GM12878 (cell line): ENCODE measurements at places on chromosomes 5 and 9. TPM values are rescaled to one million over a fixed set of nuclear protein-coding genes. Genes with fewer than 3 reads are reported as not detected.

Gene SLC34A1
- 0.05 and 0.10 TPM in 2 replicates for total RNA-seq

DNA sequence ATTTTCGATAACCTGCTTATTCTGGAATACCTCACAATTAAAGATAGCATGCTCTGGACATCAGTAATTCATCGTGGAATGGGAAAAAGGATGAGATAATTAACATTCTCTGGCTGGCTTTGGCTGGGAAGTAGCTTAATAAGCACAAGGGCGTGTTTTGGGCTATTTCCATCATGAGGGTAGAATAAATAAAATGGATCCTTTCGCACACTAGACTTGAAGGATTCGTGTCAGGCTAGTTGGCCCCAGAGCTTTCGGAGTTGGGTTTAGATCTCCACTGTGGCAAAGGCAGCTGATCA is 151.2 kb upstream of the ADRA1B start:
- H3K4me3 ChIP-seq: no peak overlapping the region
- no peak for DNase-seq
- no peaks in the 10 kb centered on the region for H3K4me1 ChIP-seq
- H3K27ac ChIP-seq: no peak overlapping the region
- H3K36me3 ChIP-seq: no peaks in the 10 kb centered on the region
- H3K27me3 ChIP-seq: no peaks in the 10 kb centered on the region; the same call in 1 of the 2 replicates

DNA sequence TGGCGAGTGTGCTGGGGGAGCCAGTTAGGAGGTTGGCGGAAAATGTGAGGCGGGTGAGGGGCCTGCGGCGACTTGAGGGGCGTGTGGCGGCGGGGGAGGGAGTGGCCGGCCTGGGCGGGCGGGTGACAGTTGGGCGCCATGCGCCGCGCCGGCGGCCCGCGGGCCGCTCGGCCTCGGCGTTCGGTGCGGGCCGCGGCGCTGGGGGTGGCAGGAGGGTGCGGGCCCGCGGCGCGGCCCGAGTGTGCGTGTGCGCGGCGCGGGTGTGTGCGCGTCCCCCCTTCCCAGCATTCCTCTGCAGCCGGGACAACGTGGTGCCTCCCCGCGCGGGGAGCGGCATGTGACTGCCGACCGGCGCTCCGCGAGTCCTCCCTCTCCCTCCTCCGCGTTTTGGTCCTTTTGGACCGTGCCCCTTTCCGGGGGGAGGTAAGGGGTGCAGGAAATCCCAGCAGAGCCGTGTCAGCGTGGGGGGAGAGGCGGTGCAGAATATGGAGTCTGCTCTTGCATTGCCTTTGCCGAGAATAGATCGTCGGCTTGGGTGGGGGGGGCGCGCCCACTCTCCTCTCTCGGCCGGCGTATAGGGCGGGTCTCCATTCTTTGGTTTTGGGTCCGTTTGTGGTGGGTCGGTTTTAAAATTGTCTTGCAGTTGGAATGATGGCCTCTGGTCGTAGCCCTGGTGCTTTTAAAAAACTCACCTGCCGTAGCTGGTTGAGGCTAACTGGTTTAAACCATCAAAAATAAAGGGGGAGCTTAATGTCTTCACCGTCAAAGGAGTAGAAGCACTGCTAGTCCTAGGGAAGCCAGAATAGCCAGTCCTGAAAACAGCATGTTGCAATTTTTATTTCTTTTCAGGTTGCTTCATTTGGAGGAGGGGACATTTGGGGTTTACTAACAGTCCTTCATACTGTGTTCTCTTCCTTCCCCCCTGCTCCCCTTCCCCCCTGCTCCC is 2.0 kb downstream of the LARP1 start:
- no peak for DNase-seq
- peak overlapping the region; percentile 100 for H3K4me3 ChIP-seq
- peaks cover 2% of the 10 kb centered on the region; the same call in 1 of the 2 replicates for H3K36me3 ChIP-seq
- no peaks in the 10 kb centered on the region for H3K27me3 ChIP-seq
- peaks cover 34% of the 10 kb centered on the region for H3K4me1 ChIP-seq

DNA sequence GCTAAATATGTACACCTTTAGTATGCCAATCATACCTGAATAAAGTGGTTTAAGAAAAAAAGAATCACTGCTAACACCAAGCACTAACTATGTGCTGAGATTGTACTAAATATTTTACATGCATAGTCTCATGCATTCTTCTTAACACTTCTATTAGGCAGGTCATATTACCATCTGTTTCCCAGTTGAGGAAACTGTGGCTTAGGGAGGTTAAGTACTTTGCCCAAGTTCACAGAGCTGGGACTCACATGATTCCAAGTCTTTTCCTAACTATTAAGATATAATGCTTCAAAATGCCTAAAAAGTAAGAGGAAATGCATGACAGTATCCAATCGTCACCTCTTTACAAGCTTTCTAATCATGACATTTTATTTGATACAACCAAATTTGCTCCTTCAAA is 69.2 kb upstream of the PLPP6 start:
- no peak overlapping the region for H3K4me3 ChIP-seq
- H3K4me1 ChIP-seq: peaks cover 5% of the 10 kb centered on the region; the same call in 1 of the 2 replicates
- DNase-seq: no peak

DNA sequence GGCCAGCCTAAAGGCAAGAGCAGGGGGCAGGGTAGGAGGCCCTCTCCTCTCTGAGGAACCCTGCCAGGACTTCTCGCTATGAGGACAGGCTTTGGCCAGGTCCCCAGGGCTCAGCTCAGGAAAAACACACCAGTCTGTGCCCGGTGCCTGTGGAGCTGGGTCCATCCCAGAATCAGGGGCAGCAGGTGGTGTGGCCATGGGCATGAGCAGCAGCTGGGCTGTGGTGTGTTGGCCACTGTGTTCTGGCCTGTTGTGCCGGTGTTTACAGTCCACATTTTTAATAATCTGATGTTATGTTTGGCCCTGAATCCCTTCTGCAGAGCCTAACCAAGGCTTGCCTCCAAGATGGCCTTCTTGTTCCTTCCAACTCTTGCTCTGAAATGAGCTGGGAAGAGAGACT is 77.0 kb downstream of the FGF18 start:
- no peak overlapping the region for H3K27ac ChIP-seq
- H3K27me3 ChIP-seq: no peaks in the 10 kb centered on the region; the same call in 1 of the 2 replicates
- no peak overlapping the region for H3K4me3 ChIP-seq
- H3K4me1 ChIP-seq: no peaks in the 10 kb centered on the region
- no peak for DNase-seq

Gene C9
- total RNA-seq: 0.13 and 0.54 TPM in 2 replicates

Gene EIF4E1B
- total RNA-seq: not detected in 2 replicates

- no peaks in the 10 kb centered on the region for H3K4me1 ChIP-seq
- no peak overlapping the region for H3K4me3 ChIP-seq
- no peaks in the 10 kb centered on the region for H3K27me3 ChIP-seq
Measured at GRCh38 chr9:108386859-108387384, 468.9 kb downstream of the ACTL7B start.

GRCh38 chr5:171454549-171454948 is 35.1 kb downstream of the FGF18 start:
- no peaks in the 10 kb centered on the region for H3K36me3 ChIP-seq
- H3K4me3 ChIP-seq: no peak overlapping the region
- DNase-seq: no peak
- H3K4me1 ChIP-seq: no peaks in the 10 kb centered on the region
- no peak overlapping the region for H3K27ac ChIP-seq
- H3K27me3 ChIP-seq: no peaks in the 10 kb centered on the region; the same call in 1 of the 2 replicates

Gene TIGD6
- 2.2 and 2.9 TPM in 2 replicates for total RNA-seq

DNA sequence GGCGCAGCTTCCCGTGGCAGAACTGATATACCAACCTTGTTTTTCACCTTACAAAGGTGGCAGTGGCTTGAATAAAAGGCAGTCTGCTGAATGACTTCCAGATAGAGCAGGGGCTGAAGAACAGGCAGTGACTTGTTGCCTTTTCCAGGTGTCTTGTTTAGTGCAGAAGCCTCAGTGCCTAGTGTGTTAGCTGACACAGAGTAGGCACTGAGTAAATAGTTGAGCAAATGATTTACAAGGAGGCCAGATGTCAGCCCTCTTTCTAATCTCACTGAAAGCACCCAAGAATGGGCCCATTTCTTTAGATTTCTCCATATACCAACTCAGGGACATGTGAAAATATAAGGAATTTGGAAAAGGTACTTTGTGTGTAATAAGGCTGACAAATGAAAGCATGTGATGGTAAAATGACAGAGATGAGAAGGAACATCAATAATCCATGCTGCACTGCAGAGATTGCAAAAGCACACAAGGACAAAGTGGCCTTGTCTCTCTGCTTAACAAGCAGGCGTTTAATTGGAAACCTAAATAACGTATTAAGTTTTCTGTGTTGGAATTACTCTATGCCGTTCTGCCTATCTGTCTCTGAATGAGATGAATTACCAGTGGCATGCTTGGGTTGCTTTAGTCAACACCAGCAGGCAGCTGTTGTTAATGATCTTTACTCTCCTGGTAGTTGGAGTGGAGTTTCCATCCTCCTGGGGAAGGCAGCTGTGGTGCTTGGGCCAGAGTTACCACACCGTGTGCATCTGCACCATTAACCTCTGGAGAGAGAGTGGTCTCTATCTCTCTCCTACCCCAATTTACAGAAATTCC is 360.1 kb upstream of the C9orf72 start:
- H3K4me3 ChIP-seq: no peak overlapping the region
- no peaks in the 10 kb centered on the region for H3K36me3 ChIP-seq
- no peaks in the 10 kb centered on the region for H3K27me3 ChIP-seq
- no peak for DNase-seq
- H3K27ac ChIP-seq: no peak overlapping the region
- no peaks in the 10 kb centered on the region for H3K4me1 ChIP-seq

- no peaks in the 10 kb centered on the region for H3K4me1 ChIP-seq
- H3K27ac ChIP-seq: no peak overlapping the region
- DNase-seq: no peak
- no peaks in the 10 kb centered on the region for H3K27me3 ChIP-seq
- H3K36me3 ChIP-seq: peaks cover 9% of the 10 kb centered on the region
- H3K4me3 ChIP-seq: no peak overlapping the region
Measured at GRCh38 chr9:136855461-136856078, 3.4 kb downstream of the MAMDC4 start.

DNA sequence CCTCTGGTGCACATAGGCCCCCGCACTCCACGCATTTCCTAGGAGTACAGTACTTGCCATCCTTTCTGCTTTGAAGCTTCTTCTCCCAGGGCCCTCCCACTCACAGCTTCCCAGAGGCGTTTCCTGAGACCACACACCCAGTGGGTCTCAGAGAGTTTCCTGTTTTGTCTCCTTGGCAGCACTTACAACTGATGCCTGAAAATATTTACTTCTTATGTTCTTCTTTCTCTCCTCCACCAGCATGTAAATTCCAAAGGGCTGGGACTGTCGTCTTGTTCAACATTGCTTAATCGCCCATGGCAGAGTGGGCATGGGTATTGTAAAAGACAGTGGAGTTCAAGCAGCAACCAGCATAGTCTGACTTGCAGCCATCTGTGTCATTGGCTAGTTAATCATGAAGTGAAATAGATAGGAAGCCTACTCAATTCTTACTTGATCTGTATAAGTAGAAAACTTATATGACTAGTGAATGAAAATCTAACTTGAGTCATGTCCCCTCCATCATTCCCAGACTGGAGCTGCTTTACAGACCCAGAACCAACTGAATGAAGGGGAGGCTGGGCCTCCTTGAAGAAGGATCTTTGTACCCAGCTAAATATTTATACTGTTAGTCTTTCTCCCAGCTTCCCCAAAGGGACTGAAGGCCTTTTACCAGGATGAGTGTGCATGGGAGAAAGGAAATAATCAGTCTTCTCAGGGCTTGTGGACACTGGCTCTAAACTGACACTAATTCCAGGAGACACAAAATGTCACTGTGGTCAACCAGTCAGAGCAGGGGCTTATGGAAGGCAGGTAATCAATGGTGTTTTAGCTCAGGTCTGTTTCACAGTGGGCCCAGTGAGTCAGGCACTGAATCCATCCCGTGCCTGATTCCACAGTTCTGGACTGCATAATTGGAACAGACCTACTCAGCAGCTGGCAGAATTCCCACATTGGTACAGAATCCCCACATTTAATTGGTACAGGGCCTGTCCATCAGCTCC is 116.4 kb downstream of the SV2C start:
- no peak for DNase-seq
- no peaks in the 10 kb centered on the region for H3K4me1 ChIP-seq
- no peak overlapping the region for H3K27ac ChIP-seq
- no peak overlapping the region for H3K4me3 ChIP-seq
- no peaks in the 10 kb centered on the region for H3K27me3 ChIP-seq
- no peaks in the 10 kb centered on the region for H3K36me3 ChIP-seq

GRCh38 chr5:38431242-38431853 is 125.1 kb downstream of the LIFR start:
- no peak overlapping the region for H3K4me3 ChIP-seq
- H3K36me3 ChIP-seq: no peaks in the 10 kb centered on the region
- DNase-seq: no peak
- H3K4me1 ChIP-seq: no peaks in the 10 kb centered on the region
- H3K27me3 ChIP-seq: no peaks in the 10 kb centered on the region
- no peak overlapping the region for H3K27ac ChIP-seq

GRCh38 chr9:127887792-127888191 is 10.3 kb upstream of the AK1 start:
- H3K4me1 ChIP-seq: no peaks in the 10 kb centered on the region; the same call in 1 of the 2 replicates

DNA sequence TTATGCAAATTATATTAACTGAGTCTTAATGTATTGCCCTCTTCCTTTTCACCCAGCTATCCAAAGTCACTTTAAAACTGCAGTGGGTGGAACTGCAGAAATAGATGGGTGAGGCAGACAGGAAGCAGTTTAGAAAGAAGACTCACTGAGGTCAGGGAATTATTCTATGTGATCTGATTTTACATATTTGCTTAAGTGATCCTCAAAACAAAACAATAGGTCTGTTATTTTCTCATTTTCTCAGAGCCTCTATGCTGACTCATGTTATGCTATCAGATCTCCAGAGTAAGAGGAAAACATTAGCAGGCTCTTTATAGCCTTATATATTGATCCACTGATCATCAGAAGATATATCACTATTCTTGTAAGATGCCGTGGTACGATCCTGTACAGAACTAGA is 63.5 kb downstream of the MRPS27 start:
- no peak overlapping the region for H3K4me3 ChIP-seq
- peaks cover 5% of the 10 kb centered on the region for H3K36me3 ChIP-seq
- no peaks in the 10 kb centered on the region for H3K4me1 ChIP-seq
- H3K27ac ChIP-seq: no peak overlapping the region
- DNase-seq: no peak

- no peaks in the 10 kb centered on the region for H3K27me3 ChIP-seq
- H3K4me1 ChIP-seq: no peaks in the 10 kb centered on the region
- no peak overlapping the region for H3K27ac ChIP-seq
- H3K36me3 ChIP-seq: no peaks in the 10 kb centered on the region
- no peak for DNase-seq
- H3K4me3 ChIP-seq: no peak overlapping the region
Measured at GRCh38 chr5:146561711-146562110, 45.7 kb upstream of the GPR151 start.

DNA sequence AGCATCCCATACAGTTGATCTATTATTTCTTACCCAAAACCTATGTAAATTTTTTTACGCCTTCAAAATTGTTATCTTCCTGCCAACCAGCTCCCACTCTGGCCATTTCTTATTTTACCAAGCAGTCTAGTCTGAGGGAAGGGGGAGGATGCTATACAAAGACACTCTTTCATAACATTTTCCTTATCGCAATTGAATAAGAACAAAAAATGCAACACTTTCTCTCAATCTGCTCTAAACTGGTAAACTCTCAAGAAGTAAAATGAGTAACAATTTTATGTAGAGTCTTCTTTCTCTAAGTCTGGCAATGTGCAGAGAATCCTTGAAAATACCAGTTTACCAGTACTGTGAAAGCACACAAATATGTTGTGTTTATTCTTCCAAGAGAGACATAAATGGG is 1216.3 kb downstream of the PTPRD start:
- no peak for DNase-seq
- H3K27ac ChIP-seq: no peak overlapping the region
- H3K4me3 ChIP-seq: no peak overlapping the region
